ENCODE measurements at places on chromosomes 2 and 18. TPM values are rescaled to one million over a fixed set of nuclear protein-coding genes. Genes with fewer than 3 reads are reported as not detected.

TACR1 gene
- total RNA-seq, result not detected

DNA sequence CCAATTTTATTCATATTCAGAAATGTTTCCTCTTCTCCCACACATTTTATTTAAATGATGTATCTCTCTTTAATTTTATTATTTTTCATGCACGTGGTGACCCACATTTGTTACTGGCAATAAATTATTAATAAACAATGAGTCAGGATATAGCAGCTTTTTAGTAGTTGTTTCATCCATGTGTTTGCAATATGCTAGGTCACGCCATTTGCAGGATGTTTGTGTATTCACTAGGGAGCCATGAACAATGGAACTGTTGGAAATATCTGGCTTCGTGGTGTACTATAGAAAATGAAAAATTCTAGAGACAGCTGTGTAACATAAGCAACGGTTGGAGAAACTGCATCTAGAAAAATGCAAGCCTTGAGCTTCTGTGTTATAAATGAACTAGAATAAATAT, 176.0 kb upstream of the COL3A1 start:
- no peak for DNase-seq
- H3K36me3 ChIP-seq, result no peaks in the 10 kb centered on the region
- no peaks in the 10 kb centered on the region for H3K27me3 ChIP-seq
- no peak overlapping the region for H3K27ac ChIP-seq

RBMS1 gene
- 106 TPM for total RNA-seq

- H3K27me3 ChIP-seq, result peaks cover 80% of the 10 kb centered on the region
- H3K4me3 ChIP-seq, result no peak overlapping the region
- peaks cover 28% of the 10 kb centered on the region for H3K36me3 ChIP-seq
- no peak for DNase-seq
- no peaks in the 10 kb centered on the region for H3K4me1 ChIP-seq
Observed at GRCh38 chr2:206256706-206257205, 17.7 kb upstream of the ZDBF2 start.

OLA1 gene
- 39.6 TPM for total RNA-seq

DNA sequence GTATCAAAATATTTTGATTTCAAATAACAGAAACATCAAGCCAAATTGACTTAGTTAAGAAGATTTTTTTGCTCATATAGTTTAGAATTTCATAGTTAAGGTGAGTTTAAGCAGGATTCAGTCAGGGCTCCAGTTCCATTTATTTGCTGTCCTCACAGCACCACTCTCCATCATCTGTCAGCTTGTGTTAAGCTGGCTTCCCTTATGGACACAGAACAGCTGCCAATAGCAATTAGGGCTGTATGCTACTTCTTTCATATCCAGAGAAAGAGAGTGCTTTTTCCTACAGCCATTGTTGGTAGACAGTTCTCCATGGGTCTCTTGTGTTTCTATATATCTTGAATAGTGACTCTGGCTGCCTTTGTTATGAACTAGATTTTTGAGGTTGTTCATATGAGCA, 95.4 kb upstream of the CYP20A1 start:
- no peak for DNase-seq
- no peaks in the 10 kb centered on the region for H3K27me3 ChIP-seq
- no peaks in the 10 kb centered on the region for H3K4me1 ChIP-seq
- peaks cover 18% of the 10 kb centered on the region for H3K36me3 ChIP-seq
- H3K4me3 ChIP-seq, result no peak overlapping the region

DNA sequence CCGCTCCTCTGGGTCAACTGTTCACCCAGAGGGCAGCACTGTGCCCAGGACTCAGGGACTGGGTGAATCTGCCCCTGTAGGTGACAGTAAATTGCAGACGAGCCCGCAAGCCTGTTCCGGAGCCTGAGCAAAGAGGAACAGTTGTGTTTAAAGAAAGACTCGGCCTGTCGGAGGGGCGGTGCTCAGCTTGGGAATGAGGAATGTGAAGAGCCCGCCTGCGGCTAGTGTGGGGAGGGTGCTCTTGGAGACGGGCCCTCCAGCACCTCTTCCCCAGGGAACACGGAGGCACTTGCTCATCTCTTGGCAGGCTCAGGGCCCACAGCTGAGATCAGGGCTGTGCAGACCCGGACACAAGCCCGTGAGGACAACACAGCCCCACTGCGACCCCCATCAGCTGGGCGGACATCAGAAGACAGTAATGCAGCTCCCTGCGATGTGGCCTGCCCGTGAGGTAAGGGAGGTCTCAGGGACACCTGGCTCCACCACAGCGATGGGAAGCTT, 299.0 kb downstream of the NDUFA10 start:
- H3K27ac ChIP-seq, result no peak overlapping the region
- H3K36me3 ChIP-seq, result no peaks in the 10 kb centered on the region
- H3K4me1 ChIP-seq, result peaks cover 4% of the 10 kb centered on the region
- H3K27me3 ChIP-seq, result no peaks in the 10 kb centered on the region

GRCh38 chr2:168244318-168244717, 3.1 kb downstream of the STK39 start:
- peak; percentile 8 for DNase-seq
- H3K36me3 ChIP-seq, result no peaks in the 10 kb centered on the region
- H3K27me3 ChIP-seq, result no peaks in the 10 kb centered on the region
- peaks cover 43% of the 10 kb centered on the region for H3K4me1 ChIP-seq

- DNase-seq, result no peak
- no peaks in the 10 kb centered on the region for H3K36me3 ChIP-seq
- no peaks in the 10 kb centered on the region for H3K4me1 ChIP-seq
- peaks cover under 1% of the 10 kb centered on the region for H3K27me3 ChIP-seq
- no peak overlapping the region for H3K27ac ChIP-seq
Observed at GRCh38 chr2:238220274-238220891, 16.9 kb upstream of the ILKAP start.

NDC80 gene
- total RNA-seq, result 3.2 TPM

C2orf81 gene
- total RNA-seq, result 7.5 TPM

DNA sequence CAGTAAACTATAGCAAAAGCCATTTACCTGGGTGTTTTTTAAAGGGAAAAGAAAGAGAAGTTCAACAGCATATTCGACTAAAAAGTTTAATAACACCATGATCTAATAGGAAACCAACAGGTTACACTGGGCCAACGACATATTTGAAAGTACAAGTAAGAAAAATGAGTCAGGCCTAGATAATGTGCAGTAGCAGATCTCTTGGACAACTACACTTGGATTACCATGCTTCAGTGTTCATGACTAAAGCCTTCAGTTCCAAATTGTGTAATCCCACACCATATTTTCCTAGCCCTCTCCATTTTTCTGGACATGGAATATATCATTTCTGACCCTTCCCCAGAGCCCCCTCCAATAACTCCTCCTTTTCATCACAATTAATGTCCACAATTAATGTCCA, 39.1 kb upstream of the FIGN start:
- no peaks in the 10 kb centered on the region for H3K36me3 ChIP-seq
- H3K4me3 ChIP-seq, result no peak overlapping the region
- no peaks in the 10 kb centered on the region for H3K27me3 ChIP-seq
- H3K27ac ChIP-seq, result no peak overlapping the region

CXCR1 gene
- not detected for total RNA-seq

SERPINB10 gene
- total RNA-seq, result not detected

GRCh38 chr2:213214209-213214608, 62.8 kb upstream of the IKZF2 start:
- H3K27me3 ChIP-seq, result no peaks in the 10 kb centered on the region
- no peaks in the 10 kb centered on the region for H3K4me1 ChIP-seq
- no peaks in the 10 kb centered on the region for H3K36me3 ChIP-seq
- H3K27ac ChIP-seq, result no peak overlapping the region
- DNase-seq, result no peak

GRCh38 chr2:159891917-159892730, 94.1 kb upstream of the CD302 start:
- peaks cover 70% of the 10 kb centered on the region for H3K36me3 ChIP-seq
- H3K4me3 ChIP-seq, result no peak overlapping the region
- peaks cover 69% of the 10 kb centered on the region for H3K4me1 ChIP-seq
- no peak overlapping the region for H3K27ac ChIP-seq
- H3K27me3 ChIP-seq, result no peaks in the 10 kb centered on the region

DNA sequence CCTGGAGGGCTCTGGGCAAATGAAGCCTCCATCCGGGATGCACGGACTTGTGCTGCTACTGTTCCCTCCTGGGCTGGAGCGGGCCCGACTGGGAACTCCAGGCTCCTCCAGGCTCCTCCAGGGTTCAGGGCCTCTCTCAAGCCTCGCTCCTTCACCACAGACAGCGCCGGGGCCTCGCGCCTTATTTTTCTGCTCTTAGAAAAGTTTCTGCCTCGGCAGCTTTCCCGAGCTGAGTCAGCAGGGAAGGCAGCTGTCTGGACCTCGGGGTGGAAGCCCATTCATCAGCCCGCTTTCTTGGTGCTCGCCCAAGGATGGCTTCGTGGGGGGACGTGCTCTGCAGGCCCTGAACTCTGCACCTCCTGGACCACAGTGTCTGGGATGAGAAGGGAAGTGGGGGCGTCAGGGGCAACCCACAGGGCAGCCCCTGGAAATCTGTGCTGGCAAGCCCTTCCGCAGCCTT, 12.9 kb upstream of the TEX51 start:
- no peak for DNase-seq
- peaks cover 9% of the 10 kb centered on the region for H3K4me1 ChIP-seq
- H3K27me3 ChIP-seq, result peaks cover 20% of the 10 kb centered on the region
- peaks cover 2% of the 10 kb centered on the region for H3K36me3 ChIP-seq

DCDC2C gene
- not detected for total RNA-seq

- peaks cover 4% of the 10 kb centered on the region for H3K27me3 ChIP-seq
- H3K4me3 ChIP-seq, result peak overlapping the region; percentile 68
Observed at GRCh38 chr18:12659904-12660605, 2.1 kb upstream of the SPIRE1 start.

- no peaks in the 10 kb centered on the region for H3K36me3 ChIP-seq
- no peaks in the 10 kb centered on the region for H3K4me1 ChIP-seq
- no peak overlapping the region for H3K27ac ChIP-seq
- DNase-seq, result no peak
- H3K4me3 ChIP-seq, result no peak overlapping the region
Observed at GRCh38 chr18:43932140-43932539, 654.9 kb upstream of the SYT4 start.
